SK-N-DZ (cell line): ENCODE measurements at places on chromosomes 3 and 15.

DNA sequence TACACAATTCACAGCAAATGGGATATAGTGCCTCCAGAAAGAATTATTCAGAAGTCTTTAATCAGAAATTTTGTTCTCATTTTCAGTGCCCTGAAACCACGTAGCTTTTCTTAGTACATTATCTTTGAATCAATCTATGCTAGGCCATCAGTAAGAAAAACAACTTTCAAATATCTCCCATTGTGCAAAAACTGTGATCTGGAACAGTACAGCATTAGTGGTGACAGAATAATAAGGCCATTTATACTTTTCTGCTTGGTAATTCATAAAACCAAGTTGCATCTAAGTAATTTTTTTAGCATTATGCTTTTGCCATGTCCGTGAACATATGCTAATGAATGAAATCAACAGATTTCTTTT lies 35.4 kb upstream of the ZNF385D start:
- no peak for DNase-seq

DNA sequence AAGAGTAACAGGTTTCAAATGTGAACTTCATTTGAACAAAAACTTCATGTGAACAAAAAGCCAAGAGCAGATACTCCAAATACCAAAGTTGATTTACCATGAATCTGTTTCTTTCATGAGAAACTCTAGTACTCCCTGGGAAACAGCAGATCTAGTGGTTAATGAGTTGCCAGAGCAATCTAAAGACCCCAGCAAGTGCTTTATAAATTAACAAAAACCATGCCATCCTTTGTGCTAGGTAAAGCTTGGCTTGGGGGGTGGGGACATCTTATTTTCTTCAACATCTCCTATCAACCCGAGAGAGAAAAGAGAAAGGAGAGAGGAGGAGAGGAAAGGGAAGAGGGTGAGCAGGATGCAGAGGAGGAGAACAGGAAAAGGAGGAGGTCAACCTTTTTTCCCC lies 100.7 kb downstream of the TBL1XR1 start:
- DNase-seq, result no peak

GRCh38 chr3:129325383-129325782 lies 46.7 kb downstream of the HMCES start:
- DNase-seq, result no peak

DNA sequence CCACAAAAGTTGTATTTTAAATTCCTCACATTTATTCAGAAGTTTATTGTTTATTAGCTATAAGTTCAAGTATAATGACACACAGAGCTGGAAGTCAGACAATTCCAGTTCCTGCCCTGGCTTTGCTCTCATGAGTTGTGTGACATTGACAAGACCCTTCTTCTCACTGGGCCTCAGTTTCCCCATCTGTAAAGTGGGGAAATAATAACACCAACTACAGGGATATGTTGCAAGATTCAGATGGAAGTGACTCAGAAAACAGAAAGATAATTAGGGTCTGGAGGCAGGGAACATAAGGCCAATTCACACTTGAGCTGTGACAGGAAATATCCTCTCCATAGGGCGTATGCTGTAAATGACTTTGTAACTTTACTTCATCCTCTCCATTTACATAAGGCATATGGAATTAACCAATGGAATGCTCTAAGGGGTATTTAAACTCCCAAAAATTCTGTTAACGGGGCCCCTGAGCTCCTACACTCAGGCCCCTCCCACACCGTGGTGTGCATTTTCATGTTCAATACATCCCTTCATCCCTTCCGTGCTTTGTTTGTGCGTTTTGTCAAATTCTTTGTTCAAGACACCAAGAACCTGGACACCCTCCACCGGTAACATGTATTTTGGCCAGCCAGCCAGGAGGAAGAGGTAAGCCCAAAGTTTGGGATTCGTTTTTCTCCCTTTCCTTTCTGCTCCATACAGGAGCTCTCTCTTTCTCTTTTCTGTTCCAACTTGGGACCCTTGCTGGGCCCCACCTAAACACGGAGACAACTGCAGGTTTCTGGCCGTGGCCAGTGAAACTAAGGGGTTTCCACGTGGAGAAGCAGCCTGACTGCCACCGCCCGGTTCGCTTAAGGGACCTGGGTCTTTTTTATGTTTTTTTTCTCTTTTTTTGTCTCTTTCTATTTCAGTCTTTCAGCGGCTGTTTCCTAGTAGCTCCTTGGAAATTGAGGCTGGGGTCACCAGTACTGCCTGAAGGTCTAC lies 16.9 kb downstream of the CYP11A1 start:
- DNase-seq, result no peak

GRCh38 chr3:18282507-18282906 lies 142.6 kb downstream of the SATB1 start:
- no peak for DNase-seq

GRCh38 chr15:84782346-84782745 lies 34.0 kb downstream of the ZNF592 start:
- DNase-seq, result no peak

GRCh38 chr3:128884992-128885391 lies 5.6 kb downstream of the ACAD9 start:
- no peak for DNase-seq

DNA sequence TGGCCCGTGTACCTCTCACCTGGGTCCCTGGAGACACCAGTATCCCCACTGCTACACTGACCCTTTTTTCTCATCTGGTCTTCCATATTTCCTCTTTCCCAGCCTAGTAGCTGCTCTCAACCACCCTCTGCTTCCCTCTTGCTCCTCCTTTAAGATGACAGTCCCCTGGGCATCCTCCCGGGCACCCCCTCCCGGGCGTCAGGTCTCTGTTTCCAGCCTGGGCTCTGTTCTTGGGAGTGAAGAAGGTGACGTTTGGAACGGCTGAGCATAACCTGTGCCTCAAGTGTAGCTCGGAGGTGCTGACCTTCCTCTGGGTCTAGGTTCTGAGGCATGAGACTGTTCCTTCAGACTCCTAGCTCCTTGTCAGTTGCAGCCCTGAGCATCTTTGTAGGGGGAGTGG lies 101.2 kb downstream of the VGLL4 start:
- DNase-seq, result no peak

- DNase-seq, result no peak
These were observed 77.7 kb upstream of the LIMD1 start for GRCh38 chr3:45516829-45517228.

- DNase-seq, result no peak
These were observed 66.5 kb upstream of the FNDC3B start for GRCh38 chr3:171972871-171973348.

DNA sequence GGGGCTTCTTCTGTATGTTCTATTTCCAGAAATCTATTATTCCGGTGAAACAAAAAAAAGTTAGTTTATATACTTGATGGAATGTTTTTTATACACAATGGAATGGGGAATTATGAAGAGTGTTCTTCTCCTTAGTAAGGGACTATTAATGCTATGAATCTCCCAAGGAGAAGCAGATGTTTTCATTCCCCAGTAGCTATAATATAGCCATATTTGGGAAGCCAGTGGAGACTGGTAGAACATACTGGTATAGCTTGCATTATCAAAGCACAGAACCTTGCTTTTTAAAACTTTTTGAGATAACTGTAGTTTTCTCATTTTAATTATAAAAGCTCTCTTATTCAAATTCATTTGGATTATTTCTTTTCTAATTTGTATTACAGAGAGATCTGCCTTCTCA lies 38.3 kb downstream of the ADGRG7 start:
- no peak for DNase-seq

GRCh38 chr3:127902486-127902885 lies 12.5 kb upstream of the KBTBD12 start:
- DNase-seq, result no peak

DNA sequence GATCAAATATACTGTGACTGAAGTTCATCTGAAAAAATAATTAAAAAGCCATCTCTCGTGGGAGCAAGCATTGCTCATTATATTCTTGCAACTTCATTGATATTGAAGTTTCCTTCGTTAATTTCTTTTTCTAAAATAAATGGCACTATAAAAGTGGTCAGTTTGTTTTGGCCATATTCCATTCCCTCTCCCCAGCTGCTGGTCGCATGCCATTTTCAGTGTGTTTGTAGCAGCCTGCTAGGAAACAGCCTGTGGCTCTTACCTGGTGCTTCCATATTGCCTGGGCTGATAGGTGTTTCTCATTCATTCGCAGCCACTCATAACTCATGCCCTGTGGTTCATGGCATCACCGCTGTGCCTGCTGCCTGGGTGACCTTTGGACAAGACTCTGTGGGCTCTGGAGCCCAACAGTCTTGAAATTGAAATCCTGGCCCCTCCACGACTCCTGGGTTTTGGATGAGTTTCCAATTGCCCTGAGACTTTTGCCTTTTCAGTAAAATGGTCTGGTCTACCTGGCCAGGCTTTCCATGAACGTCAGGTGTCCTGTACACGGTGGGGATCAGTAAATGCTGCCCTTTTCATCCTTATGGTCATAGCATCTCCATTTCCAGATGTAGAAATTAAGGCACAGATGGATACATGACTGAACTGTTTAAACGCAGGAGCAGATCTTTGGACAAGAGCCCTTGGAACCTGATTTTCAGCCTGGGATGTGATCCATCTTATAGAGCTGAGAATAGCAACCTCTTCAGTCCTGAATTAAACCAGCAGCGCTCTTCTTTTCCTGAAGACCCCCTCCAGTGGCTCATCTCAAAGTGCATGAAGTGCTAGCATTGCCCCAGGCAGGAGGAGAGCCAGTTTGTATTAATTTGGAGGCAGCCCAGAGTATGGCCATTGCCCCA lies 69.4 kb downstream of the SLCO3A1 start:
- no peak for DNase-seq

- no peak for DNase-seq
These were observed 270.2 kb downstream of the THSD4 start for GRCh38 chr15:71385457-71385856.

GRCh38 chr3:71636001-71636400 lies 52.5 kb upstream of the FOXP1 start:
- no peak for DNase-seq
